T-helper 2 cell (primary cell): ENCODE measurements at places on chromosomes 16 and 17.

- peak; percentile 44 for DNase-seq
Measured at GRCh38 chr16:17340804-17341203, 130.0 kb downstream of the XYLT1 start.

DNA sequence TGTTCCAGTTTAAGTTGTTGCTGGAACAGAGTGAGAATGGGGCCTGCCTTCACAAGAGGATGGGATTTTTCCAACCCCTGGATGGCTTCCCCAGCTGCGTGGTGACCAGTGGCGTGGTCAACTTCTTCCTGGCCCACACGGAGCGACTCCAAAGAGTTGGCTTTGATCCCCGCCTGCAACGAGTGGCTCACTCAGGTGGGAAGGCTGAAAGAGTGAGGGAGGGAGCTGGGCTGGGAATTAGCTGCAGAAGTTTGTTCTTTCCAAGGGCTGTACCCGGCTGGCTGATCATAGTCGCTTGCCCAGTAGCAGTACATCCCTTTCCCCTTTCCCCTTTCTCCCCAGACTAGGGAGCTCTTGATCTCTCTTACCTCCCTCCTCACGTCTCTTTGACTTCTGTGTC is 36.1 kb downstream of the B4GALNT2 start:
- DNase-seq: no peak

DNA sequence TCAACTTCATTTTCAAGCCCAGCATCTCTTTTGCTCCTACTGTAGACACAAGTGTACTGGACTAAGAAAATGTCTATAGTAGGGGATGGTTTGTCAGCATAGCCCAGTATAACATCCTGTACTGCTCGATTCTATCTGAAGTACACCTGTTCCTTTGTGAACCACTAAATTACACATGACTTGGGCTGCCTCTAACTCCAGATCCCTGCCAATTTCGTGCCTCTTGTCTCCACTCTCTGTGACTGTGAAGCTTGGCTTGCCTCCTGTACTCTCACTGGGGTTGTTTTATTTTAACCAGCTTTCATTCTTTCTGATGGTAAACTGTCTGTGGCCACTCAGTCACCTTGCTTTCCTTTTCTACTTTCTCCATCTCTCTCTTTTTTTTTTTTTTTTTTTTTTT is 24.5 kb downstream of the GFOD2 start:
- DNase-seq: no peak

- no peak for DNase-seq
Measured at GRCh38 chr16:80085606-80086005, 455.2 kb upstream of the DYNLRB2 start.

DNA sequence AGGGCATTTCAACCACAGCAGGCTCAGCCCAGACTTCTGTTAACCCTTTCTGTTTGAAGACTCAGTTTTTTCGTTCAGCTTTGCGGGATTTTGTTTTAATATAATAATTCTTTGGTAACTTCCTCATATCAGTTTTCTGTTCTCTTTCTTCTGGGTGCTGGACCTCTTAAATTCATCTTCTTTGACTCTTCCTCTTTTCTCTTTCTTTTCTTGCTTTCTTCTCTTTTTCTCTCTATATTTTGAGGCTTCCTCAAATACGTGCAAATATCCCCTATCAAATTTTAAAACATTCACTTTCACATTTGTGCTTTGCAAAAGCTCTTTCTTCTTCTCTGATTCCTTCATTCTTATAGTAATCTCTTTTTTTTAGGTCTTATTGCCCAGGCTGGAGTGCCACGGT is 136.3 kb downstream of the HS3ST3B1 start:
- DNase-seq: no peak

DNA sequence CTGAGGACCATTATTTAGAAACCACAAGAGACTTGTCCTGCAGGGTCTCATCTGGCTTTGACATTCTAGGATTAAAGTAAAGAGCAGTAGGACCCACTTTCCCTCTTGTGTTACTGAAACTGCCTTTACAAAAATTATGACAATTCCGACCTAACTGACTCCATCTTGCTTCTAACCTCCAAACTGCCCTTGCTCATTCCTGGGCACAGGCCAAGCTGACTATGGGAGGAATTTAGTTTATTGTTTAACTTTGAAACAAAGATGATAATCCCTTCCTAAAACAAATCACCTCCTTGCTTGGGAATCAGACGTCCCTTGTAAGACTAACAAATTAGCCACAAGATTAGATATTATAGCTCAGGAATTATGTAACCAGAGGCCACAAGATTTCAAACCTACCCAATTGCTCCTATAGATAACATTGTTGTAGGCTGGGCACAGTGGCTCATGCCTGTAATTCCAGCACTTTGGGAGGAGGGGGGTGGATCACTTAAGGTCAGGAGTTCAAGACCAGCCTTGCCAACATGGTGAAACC is 87.0 kb upstream of the FBXO47 start:
- DNase-seq: no peak

DNA sequence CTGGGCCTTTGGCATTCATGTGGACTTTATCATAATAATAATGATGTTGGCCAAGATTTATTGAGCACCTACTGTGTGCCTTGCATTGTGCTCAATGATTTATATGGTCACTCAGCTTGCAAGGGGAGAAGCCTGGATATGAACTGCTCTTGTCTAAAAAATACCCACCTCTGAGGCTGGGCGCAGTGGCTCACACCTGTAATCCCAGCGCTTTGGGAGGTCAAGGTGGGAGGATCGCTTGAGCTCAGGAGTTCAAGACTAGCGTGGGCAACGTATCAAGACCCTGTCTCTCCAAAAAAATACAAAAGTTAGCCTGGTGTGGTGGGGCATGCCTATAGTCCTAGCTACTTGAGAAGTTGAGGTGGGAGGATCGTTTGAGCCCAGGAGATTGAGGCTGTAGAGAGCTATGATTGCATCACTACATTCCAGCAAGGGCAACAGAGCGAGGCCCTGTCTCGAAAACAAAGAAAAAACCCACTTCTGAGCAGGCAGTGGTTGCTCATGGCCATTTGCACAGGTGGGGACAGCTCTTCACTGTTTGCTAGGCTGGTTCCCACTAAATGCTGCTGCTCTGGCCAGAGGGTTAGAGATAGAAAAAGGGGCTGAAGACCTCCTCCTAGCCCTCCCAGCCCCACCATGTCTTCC is 4.3 kb upstream of the ADGRG1 start:
- DNase-seq: no peak

GRCh38 chr16:58462997-58463941 is 36.7 kb upstream of the NDRG4 start:
- DNase-seq: no peak

GRCh38 chr16:3812469-3813172 is 67.9 kb downstream of the CREBBP start:
- DNase-seq: no peak

DNA sequence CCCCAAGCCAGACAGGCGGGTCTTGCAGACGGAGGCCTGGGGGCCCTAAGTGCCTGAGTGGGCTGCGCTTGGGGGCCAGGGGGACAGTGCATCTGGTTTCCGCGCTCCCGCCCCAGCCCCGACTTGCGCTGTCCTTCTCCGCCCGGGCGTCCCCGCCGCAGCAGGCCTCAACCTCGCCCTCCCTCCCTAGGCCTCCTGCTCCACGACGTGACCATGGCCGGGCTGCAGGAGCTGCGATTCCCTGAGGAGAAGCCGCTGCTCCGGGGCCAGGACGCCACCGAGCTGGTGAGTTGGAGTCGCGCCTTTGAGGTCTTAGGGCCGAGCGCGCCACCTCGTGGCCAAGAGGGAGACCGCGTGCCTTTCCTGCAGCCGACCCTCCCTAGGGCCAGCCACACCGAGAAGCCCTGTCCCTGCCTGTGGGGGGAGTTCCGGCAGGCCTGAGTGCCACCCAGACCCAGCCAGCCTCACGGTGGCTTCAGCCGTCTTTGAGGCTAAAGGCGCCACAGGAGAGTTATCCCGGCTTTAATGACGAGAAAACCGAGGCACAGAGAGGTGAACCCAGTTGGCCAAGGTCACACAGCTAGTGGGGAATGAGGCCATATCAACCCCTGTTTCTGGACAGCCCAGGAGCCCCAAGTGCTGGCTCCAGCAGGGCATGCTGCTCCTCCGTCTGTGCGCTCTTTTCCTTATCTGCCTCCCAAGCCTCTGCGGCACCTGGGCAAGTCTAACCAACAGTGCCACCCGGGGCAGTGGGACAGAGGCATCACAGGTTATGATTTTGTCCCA is 12.2 kb upstream of the NDRG4 start:
- DNase-seq: peak; percentile 62

DNA sequence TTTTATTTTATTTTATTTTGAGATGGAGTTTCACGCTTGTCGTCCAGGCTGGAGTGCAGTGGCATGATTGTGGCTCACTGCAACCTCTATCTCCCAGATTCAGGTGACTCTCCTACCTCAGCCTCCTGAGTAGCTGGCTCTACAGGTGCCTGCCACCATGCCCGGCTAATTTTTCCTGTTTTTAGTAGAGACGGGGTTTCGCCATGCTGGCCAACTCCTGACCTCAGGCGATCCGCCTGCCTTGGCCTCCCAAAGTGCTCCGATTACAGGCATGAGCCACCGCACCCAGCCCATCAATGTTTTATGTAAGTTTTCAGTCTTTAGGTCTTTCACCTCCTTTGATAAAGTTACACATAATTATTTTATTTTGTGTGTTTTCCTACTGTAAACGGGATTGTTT is 154.6 kb downstream of the COPRS start:
- DNase-seq: no peak

DNA sequence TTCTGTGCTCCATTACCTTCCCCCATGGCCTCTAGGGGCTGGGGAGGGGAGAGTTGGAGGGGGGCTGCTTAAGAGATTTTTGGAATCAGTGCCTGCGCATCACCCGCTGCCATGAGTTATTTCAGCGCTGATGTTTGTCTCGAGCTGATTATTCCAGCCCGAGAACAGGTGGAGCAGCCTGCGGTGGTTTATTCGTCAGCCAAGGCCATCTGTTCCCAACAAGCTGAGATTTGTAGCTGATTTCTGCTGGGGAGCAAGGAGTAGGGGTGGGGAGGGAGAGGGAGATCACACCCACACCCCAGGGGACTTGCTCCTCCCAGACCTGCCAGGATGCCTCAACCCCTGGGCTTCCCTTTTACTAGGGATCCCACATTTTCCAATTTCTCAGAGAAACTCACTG is 23.1 kb downstream of the PIPOX start:
- no peak for DNase-seq

GRCh38 chr17:59333836-59334235 is 2.4 kb downstream of the YPEL2 start:
- no peak for DNase-seq

GRCh38 chr17:43456661-43457361 is 27.0 kb upstream of the DHX8 start:
- no peak for DNase-seq

GRCh38 chr17:81502471-81503017 is 10.1 kb downstream of the ACTG1 start:
- DNase-seq: no peak

- no peak for DNase-seq
Measured at GRCh38 chr16:81703177-81704155, 75.6 kb upstream of the PLCG2 start.
